ENCODE measurements at places on chromosomes 7 and 10.

DNA sequence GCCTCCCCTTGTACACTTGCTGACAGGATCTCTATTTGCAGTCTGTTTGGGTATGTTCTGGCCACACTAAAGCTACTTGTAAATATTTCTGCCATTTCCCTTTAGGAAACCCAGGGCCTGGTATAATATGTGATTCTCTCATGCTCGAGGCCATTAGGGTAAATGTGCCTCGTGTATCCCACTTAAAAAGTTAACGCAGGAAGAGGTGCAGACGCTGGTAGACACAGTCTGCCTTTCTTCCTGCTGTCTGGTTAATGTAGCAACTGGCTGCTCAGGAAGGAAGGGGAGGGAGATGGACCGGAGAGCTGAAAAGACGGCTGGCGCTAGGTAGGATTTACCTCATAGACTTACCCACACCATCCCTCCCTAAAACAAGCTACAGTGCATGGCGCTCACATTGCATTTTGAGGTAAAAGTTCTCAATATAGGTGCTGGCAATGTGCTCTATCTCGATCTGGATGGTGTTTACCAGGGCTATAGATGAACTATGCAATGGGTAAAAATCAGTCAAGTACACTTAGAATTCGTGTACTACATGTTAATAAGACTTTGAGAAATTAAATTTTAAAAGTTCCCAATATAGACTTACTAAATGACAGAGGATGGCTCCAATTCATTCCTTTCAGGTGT is 125.9 kb downstream of the JAZF1 start:
- DNase-seq, result no peak

- no peak for DNase-seq
Observed at GRCh38 chr7:38383281-38383680, 109.8 kb upstream of the TARP start.

DNA sequence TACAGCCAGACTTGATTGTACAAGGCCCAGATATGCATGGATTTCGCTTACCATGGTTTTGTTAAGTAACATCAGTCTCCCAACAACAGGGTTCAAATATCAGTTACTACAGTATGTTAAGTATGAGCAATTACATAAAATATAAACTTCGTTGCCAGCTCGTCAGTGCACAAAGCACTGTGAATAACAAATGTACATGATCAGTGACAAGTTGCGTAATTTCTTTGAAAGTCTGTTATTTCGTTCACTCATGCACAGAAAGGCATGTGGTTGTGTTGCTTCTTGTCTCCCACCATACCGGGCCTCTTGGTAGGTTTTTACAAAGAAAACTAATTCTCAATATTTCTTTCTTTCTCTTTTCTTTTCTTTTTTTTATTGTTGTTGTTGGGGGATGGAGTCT is 12.5 kb upstream of the ZNF487 start:
- DNase-seq, result no peak

- no peak for DNase-seq
Observed at GRCh38 chr7:134284952-134285351, 31.8 kb downstream of the SLC35B4 start.

DNA sequence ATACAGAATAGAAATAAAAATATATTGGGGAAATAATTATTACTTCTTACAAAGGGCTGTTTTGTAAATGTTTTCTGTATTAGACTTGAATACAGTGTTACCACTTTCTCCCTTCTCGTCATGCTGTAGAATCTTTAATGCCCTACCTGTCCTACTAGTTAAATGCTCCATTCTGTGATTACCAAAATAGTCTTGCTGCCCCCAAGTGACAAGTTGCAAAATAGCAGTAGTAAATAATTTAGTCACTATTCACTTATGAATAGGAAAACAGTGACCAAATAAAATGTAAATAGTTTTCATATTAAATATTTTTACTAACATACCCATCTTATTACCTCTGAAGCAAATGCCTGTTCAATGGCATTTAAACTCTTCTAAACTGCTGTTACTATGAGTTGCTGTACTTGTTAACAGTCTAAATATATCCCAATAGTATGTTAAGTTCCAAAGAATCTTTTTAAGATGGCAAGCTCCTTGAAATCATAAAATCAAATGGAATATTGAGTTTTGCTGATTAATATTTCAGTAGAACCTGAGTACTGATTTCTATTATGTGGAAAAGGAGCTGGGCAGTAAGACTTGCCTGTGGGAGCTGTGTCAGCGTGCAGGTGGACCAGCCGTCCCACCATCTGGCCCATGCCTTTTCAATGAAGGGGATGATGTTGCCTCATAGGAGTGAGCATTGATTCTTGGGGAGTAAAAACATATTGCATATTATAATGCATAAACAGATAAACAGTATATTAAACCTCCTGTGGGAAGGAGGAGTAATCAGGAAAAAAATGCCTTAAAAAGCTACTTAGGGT is 18.1 kb upstream of the OIT3 start:
- no peak for DNase-seq

DNA sequence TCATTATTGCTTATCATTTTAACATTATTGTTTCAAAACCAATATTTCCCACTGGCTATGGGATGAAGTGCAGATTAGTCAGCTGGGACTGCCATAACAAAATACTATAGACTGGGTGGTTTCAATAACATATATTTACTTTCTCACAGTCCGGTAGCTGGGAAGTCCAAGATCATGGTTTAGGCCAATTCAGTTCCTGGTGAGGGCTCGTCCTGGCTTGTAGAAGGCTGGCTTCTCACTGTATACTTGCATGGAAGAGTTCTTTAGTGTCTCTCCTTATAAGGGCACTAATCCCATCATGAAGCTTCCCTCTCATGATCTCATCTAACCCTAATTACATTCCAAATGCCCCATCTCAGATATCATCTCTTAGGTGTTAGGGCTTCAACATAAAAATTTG is 101.3 kb downstream of the CHRM2 start:
- DNase-seq, result no peak

GRCh38 chr10:31596765-31597164 is 277.7 kb downstream of the ZEB1 start:
- no peak for DNase-seq

GRCh38 chr7:83153419-83153818 is 9.3 kb downstream of the PCLO start:
- DNase-seq, result no peak

GRCh38 chr10:8873310-8873709 is 818.8 kb downstream of the GATA3 start:
- no peak for DNase-seq

GRCh38 chr10:13953371-13953770 is 366.6 kb downstream of the PRPF18 start:
- DNase-seq, result no peak

DNA sequence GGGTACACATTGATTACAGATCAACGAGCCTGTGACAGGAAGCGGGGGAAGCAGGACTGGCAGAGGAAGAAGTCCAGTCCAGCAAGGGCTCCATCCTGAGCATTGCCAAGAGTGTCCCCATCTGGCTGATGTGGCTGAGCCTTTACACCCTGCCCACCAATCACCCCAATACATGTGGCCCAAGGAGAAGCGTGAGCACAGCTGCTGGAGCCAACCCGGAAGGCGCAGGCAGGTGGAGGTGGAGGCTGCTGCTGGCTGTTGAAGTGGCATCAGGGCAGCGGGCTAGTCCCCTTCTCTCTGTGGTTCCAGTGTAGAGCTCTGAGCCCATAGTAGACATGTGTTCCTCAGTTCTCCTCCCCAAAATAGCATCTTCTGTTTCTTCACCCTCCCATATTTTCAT is 6.8 kb upstream of the AMPH start:
- DNase-seq, result no peak

DNA sequence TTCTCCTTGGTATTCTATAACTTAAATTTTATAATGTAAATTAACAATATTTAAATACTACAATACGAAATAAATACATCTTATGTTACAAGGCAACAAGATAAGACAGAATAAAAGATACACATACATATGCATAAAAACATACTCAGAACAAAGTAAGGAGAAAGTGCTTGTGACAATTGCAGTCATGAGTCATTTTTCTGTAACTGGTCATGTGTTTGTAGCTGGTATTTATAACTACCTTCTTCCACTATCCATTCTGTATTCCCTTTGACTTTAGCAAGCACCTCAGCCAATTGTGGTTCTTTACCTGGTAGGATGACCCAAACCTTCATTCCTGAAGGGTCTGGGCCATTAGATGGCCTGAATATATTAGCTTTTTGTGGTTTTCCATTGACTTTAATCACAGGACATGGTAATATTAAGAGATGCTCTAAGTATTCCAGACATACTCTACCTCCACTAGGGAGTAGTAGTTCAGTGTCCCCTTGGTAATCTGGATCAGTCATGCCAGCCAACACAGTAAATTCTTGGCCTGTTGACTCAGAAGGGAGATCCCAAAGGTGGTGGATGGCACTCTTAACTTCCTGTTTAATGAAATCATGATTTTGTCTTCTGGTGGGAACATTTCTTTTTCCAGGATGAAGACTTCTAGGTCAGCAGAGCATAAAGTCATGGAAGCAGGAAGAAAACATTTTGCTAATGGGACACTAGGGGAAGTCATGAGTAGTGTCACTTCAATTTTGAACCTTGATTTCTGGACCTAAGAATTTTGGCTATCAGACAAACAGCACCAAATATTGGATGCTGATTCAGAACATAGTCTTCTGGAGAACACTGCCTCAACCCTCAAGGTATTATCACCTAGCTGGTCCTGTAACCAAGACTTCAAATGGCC is 733.7 kb upstream of the IGFBP3 start:
- DNase-seq, result no peak

- DNase-seq, result no peak
Observed at GRCh38 chr7:73338321-73338720, 10.4 kb downstream of the FKBP6 start.

DNA sequence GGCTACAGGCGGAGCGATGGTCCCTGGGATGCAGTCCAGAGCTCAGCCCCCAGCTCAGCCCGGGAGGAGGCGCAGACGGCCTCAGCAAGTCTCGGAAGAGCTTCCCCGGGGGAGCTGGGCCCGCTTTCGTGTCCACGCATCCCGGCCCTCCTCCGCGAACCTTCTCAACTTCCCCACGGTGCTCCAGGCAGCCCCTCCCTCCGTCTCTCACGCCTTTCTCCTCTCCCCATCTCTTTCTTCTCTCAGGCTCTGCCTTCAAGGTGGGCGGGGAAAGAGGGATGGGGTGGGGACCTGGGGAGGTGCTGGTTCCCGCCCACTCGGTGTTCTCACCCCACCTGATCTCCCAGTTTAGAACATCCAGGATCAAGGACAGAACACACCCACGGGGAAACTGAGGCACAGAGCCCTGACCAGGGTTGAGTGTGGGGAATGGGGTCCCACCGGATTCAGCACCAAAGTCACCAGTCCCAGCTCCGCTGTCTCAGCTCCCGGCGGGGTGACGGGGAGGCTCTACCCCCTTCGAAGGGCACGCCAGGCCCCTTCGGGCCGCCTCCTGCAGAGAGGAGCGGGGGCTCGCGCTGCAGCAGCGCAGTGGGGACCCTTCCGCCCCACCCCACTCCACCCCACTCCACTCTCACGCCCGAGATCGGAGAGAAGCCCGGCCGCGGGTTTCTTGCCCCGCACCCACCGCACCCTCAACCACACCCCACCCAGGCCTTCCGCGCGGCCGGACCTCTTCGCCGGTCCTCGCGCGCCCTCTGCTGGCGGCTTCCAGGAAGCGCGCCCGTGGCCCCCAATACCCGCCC is 18.2 kb downstream of the POLL start:
- DNase-seq, result peak; percentile 13

DNA sequence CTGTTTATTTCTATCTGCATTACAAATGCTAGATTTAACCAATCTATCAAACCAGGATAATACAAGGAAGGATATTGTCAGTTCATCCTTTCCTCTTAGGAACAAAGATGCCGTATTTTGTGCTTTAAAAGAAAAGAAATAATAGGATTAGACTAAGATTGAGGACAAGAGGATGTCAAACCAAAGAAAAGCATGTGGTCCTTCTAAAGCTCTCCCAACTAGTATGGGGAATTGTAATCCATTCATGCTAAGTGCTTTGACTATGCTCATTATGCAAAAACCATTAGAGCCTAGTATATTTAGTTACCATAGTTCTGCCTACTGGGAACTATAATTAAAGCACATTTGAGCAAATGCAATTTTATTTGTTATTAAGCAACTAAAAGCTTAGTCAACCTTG is 280.2 kb downstream of the GRM8 start:
- no peak for DNase-seq

DNA sequence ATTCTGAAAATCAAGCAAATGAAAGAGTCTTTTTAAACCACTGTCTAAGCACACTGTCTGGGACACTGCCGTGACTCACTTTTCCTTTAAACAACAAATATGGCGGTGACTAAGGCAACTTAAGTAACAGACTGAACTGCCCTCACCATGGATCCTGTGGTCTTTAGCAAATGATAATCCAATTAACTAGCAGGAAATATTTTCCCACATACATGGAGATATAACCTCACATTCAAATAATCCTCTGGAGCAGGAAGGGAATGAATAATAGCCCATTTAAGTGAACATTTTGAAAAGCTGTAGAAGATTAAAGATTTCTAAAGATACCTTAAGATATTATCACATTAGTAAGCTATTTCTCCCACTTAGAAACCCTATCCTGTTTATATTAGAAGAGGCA is 40.3 kb upstream of the LRRC17 start:
- peak; percentile 61 for DNase-seq

- no peak for DNase-seq
Observed at GRCh38 chr7:83532219-83532618, 116.7 kb downstream of the SEMA3E start.

GRCh38 chr7:154927624-154928125 is 75.2 kb downstream of the PAXIP1 start:
- peak; percentile 53 for DNase-seq

DNA sequence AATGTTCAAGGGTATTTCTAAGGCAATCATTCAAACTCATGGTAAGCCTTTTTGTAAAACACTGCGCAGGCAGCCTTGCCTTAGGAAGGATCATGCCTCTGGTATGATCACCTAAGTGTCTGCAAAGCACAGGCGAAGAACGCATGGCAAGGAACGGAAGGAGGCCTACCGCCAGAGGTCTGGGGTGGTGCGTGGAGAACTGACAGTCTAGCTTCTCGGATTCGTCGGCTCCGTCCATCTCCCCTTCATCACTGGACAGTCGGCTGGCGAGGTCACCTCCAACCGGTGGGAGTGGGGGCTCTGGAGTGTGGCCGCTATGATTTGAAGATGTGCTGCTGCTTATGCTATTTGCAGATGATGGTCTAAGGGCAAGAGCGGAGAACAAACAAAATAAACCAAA is 42.6 kb upstream of the EFCAB10 start:
- no peak for DNase-seq

DNA sequence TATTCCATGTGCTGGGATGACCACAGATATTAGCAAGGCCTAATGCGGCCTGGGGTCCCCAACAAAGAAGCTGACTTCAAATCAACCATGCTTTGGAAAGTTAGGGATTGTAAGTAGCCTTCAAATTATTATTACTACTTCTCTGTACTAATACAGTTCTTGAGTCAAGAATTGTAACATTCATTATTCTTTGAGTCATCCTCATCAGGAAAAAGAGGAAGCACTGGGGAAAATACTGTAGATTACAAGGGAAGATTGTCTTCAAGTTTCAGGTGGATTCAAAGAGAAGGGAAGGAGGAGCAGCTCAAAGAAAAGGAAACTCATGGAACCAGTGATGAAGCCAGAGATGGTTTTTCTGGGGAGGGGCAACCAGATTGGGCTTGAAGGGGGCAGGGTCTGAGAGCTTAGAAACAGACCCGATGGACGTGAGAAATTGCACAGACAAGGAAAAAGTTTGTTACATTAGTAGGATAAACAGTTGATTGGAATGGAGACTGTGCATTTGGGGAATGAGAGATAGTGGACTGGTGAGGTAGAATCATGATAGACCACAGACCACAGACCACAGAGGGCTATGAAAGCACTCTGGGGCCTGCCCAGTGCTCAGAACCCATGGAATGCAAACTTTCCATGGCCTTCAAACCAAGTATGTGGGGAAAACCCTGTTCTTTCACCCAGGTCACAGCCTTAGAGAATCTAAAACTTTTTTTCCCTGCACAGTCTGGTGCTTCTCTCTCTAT is 209.9 kb downstream of the ZNF365 start:
- DNase-seq, result no peak
